ENCODE measurements at places on chromosomes 2 and 18.

GRCh38 chr2:159708066-159708760, 4.1 kb upstream of the MARCHF7 start:
- DNase-seq, result no peak

DNA sequence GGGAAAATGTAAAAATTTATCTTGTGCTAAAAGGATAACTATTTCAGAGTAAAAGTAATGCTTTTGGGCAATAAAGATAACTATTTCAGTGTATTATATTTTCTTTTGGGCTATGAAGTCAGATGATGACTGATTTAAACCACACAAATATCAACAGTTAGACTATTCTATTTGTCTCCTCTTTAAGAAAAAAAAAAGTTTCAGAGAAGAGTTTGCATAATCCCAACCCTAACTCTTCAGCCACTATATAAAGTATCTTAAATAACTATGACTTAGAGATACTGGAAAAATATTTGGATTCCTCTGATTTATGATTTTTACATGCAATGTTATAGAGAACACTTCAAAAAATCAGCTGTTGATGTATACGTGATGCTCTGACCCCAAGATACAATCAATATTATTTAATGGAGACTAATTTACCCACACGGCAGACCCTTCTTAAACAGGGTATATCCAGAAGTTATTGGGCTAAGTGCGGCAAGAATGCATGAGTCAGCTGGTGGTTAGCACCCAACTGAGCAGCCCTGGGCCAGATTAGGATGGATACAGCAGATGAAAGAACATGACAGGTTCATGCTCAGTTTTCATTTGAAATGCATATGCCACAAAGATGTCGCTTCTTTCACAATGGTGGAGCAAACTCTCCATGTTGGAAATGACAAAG, 279.0 kb downstream of the AFF3 start:
- DNase-seq, result no peak

DNA sequence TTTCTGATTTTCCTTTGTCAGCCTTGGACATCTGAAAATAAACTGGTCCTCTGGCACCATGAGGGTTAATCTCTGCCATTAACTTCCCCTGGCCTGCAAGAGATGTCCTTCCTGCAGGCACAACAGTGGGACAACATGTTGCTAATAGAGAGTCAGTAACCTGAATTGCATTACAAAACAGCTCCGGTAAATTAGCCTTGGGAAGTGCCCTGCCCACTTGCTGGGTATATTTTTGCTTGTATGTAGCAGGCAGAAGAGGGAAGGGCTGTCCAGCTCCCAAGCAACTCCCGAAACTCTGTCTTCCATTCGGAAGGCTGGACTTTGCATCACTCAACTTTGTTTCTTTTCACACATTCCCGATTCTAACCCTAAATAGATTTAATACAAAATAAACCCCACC, 104.4 kb upstream of the ATP8B1 start:
- DNase-seq, result no peak

DNA sequence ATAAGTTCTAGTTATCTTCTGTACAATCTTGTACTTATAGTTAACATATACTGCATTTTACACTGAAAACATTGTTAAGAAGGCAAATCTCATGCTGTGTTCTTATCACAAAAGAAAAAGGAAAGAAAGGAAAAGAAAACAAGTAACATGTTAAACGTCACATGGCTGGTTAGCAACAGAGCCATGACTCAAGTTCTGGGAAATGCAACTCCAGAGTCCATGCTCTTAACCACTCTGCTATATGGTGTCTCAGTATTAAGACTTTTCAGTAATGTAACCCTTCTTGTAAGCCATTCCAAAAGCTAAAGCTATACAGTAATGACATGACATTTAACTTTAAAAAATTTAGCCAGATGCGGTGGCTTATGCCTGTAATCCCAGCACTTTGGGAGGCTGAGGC, 181.4 kb downstream of the BARD1 start:
- no peak for DNase-seq

DNA sequence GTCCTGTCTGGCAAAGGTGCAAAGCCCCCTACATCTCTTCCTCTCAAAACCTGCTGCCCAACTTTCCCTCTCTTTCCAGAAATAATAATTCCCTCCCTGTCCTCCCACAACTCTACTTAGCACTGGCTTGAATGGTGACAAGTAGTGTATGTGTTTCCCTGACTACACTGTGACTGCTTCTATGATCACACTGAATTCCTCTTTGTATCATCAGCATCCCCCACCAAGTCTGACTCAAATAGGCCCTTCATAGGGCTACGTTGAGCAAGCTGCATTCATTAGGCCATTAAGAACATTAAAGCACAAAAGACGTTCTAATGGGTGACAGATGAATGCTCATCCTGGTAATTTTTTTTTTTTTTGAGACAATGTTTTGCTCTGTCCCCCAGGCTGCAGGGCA, 13.7 kb upstream of the ST3GAL5 start:
- DNase-seq, result peak; percentile 16

- DNase-seq, result no peak
Measured at GRCh38 chr2:19171409-19171808, 187.0 kb downstream of the OSR1 start.

DNA sequence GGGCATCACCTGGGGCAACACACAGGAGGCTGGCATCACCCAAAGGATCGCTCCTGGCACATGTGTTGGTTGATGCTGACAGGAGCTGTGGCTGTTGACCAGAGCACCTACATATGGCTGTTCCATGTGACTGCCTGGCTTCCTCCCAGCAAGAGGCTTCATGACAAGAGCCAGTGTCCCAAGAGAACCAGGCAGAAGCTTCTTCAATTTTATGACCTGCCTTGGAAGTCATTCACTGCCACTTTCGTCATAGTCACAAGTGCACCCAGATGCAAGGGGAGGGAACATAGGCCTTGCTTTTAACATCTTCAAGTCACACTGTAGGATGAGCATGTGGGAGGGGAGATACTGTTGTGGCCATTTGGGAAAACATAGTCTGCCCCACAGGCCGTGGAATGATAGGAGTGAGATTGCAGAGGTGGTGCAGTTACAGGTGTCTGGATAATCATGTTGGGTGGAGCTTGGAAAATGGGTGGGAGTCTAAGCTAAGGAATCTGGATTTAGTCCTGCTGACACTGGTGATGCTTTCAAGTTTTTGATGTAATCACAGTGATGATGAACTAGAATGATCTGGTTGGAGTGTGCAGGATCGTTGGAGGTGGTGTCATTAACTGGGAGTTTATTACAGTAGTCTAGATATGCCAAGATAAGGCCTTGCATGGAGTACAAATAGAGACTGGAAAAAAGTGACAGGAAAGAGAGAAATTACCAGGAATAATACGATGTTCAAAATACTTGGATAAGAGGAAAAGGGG, 107.0 kb downstream of the RAPGEF4 start:
- no peak for DNase-seq

DNA sequence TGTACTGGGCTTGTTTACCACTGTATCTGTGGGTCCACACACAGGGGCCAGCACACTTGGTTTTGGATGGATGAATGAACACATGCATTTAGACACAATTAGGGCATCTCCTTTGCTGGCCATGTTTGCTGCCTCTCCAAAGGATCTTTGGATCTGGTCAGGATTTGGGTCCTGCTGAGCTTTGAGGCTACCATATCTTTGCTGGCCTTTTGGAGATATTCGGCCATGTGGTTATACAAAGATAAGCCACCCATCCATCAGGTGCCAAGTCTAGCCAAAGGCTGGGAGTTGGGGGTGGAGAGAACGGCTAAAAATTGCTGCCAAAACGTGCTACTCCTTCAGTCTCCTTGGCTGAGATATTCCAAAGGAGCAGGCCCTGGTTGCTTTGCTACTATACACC, 18.2 kb upstream of the FZD7 start:
- no peak for DNase-seq

GRCh38 chr2:54879598-54880332, 156.3 kb downstream of the EML6 start:
- no peak for DNase-seq

DNA sequence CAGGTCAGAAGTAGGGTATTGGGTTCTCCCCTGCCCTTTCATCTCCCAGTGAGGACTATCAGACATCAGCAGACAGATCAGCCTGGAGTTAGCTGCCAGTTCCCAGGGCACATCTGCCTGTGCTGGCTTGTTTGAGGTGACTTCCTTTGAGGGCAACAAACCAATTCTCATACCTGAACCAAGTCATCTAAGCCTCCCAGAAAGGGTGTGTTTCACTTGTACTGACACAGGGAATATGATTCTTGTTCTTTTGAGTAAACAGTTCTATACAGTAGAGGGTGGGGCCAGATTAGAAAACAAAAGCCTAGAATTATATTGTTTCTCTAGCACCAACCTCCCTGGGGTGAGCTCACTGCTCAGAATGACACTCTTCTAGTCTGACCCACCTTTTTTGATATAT, 591.9 kb downstream of the SLC4A3 start:
- no peak for DNase-seq

GRCh38 chr2:54204476-54204875, 51.6 kb downstream of the TSPYL6 start:
- no peak for DNase-seq

DNA sequence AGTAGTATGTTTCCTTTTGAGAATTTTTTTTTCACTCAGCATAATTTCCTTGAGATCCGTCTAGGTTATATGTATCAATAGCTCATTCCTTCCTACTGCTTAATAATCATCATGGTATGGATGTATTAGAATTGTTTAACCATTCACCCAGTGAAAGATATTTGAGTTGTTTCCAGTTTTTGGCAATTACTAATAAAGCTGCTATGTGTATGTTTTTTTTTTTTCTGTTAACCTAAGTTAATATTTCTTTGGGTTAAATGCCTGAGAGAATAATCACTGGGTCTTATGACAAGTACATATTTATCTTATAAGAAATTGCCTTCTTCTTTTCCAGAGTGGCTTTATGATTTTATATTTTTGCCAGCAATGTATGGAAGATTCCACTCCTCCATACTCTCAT, 96.4 kb upstream of the ST6GAL2 start:
- no peak for DNase-seq

DNA sequence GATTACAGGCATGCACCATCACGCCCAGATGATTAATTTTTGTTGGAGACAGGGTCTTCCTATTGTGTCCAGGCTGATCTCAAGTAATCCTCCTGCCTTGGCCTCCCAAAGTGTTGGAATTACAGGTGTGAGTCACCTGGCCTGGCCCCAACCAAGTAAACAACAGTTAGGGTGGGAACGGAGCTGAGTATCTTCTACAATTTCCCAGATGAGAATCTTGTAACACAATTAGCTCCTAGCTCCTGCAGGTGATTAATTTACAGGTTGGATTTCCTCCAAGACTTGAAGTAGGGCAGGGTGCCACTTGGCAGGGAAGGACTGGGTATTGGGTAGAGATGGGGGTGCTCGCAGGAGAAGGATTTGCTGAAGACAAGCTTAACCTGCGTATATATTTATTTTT, 17.8 kb downstream of the NLRC4 start:
- DNase-seq, result no peak

- no peak for DNase-seq
Measured at GRCh38 chr2:124201713-124202112, 176.6 kb downstream of the CNTNAP5 start.

DNA sequence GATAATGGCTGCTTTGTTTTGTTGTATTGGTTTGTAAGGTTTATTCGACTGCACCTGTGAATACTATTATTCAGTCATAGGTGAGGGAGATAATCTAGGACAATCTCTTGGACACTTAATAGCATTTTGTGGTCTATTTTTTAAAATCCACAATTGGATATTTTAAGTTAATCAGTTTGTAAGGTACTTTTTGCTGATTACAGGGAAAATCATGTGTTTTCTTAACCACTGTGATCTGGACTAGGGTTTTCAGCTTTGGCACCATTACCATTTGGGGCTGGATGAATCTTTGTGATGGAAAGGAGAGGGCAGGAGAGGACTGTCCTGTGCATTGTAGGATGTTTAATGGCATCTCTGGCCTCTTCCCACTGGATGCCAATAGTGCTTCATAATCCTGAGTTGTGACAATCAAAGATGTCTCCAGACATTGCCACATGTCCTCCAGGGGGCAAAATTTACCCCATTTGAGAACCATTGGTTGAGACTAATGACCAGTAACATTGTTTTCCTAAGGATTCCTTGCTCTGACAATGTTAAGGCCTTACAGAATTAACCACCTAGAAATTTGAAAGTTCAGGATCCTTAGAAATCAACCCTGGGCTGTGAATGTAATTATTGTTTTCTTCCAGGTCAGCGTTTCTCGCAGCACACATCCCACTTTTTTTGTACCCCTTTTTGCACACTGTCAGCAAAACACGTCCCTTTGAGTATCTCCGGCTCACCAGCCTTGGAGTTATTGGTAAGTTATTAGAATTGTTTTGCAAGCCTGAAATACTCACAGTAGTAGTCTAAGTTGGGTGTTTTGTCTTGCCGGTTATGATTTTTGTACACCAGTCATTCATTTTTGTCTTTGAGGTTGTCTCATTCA, 15.6 kb downstream of the CNOT9 start:
- DNase-seq, result peak; percentile 23

GRCh38 chr2:31233741-31234682, at the start of gene EHD3:
Gene EHD3 (plus strand): TSS chr2:31234152. CDS start chr2:31234622, 470 bp downstream.
- no peak for DNase-seq

GRCh38 chr2:218961651-218962570, 2.4 kb downstream of the CDK5R2 start:
- no peak for DNase-seq

DNA sequence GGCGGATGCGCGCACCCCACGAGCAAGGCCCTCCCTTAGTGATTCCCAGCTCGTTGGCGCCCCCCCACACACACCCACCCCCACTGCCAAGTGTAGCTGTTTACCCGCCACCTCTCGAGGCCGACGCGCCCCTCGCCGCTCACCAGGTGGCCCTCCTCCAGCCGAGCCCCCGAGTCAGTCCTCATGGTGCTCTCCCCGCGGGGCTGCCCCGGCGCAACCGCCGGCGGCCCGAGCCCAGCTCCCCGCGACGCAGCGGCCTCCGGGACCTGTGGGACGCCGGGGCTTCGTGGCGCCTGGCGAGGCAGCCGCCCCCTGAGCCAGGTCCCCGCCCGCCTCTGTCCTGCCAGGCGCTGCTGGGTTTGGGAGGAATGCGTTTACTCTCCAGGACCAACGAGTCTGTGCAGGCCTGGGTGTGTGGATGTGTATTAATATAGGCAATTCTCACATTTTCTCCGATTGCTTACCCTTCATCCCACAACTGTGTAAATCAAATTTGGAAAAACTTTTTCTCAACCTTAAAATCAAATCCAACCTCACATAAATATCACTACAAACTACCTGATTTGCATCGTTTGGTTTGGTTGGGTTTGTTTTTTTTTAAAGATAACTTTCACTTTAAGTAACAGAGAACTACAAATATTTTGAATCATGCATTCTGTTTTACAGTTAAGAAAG, at the start of gene TMEM237:
Gene TMEM237 (minus strand): TSS at position 288 of the 675 bp plus-strand sequence. CDS start 103 bp downstream, at position 185.
- DNase-seq, result peak; percentile 52

GRCh38 chr2:189408294-189408693, 33.0 kb upstream of the WDR75 start:
- DNase-seq, result no peak
